Vagina (tissue), 2 donors: ENCODE measurements at places on chromosomes 6 and 20.

GRCh38 chr6:33841070-33841469 is 37.3 kb upstream of the MLN start:
- DNase-seq = no peak

DNA sequence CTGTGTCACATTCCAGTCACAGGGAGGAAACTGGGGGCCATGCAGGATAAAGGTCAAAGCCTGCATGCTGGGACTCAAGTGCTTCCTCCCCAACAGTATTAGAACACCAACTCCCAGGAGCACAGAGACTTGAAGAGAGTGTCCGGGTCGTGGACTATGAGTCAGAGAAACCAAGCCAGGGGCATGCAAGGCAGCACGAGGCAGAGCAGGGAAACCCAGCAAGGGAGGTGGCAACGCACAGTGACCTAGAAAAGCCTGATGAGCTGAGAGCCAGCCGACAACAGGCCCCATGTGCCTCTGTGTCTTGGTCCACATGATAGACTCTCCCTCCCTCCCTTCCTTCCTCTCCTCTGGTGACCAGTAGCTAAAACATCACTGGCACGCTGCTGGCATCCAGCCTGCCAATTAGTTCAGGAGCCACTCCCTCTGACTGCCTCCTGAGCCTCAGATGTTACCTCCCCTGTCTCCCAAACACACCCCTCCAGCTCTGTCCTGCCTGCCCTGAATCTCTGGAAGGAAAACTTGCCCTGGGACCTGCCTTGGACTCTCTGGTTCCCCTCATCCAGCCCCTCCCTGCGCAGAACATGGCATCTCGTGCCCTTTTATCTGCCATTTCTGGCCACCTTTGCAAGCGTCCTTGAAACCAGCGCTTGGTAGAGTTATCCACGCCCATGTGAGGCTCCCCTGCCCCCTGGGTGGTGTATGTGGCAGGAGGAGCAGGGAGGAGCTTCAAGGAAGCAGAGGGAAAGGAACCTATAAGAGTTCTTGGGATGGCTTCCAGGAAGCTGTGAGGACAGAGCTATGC is 16.2 kb upstream of the RNF39 start:
- DNase-seq = no peak

DNA sequence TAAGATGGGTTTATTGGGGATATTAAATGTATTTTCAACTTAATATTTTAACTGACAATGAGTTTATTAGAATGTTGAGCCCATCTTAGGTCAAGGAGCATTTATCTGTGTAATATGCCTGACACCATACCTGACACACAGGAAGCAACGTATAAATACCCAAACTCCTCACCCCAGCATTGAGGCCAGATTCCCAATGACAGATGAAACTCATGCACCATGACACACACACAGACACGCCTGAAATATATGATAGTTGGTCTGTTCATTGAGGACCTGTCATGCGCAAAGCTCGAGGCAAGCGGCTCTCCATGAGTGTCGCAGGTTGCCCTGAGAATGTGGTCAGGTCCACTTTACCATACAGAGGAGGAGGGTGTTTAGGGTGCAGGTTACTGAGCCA is 64.1 kb downstream of the GFOD1 start:
- peak; percentile 71 for DNase-seq

GRCh38 chr20:38498909-38499308 is 26.3 kb downstream of the RALGAPB start:
- DNase-seq = no peak

GRCh38 chr20:57748601-57749130 is 38.9 kb upstream of the PMEPA1 start:
- DNase-seq = no peak

DNA sequence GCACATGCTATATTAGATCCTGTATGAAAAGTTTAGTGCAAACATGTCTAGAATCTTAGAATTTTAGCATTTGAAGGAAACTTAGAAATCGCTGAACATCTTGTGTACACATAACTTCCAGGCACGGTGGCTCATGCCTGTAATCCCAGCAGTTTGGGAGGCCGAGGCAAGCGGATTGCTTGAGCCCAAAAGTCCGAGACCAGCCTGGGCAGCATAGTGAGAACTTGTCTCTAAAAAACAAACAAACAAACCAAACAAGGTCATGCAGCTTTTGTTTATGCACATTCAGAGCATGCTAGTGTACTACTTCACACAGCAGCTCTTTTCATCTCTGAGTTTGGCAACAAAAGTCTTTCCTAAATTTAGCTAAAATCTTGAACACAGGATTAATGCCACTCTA is 32.2 kb downstream of the CLVS2 start:
- DNase-seq = no peak

DNA sequence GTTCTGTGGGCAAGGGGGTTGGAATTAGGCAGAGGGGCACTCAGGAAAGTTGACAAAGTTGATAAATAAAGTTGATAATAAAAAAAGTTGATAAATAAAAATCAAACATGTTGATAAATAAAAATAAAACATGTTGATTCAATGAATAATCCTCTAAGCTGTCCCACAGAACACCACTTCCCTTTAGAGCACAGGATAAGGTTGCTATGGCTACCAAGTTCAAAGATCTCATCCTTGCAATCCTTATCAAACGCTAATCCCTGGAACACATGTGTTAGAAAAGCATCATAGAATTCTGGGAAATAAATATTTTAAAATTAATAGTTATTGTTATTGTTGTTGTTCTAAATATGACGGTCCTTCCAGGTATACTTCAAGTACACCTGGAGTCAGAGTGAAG is 33.9 kb downstream of the MBOAT1 start:
- no peak for DNase-seq

DNA sequence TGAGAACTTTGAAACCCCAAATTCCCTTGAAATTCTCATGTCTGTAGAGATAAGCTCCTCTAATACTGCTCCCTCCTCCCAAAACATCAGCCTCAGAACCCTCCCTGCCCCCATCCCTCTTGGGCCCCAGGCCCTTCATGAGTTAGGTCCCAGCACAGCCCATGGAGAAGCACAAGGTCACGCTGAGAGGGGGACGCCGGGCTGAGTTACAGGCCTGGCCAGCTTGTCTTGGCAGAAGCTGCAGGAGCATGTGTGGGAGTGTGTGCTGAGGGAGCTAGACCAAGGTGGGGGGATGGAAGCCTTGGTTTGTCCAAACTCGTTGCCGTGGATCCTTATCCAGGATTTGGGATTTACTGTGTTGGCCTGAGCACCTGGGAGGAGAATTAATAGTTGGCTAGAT is 8.5 kb upstream of the PTCRA start:
- DNase-seq = no peak

DNA sequence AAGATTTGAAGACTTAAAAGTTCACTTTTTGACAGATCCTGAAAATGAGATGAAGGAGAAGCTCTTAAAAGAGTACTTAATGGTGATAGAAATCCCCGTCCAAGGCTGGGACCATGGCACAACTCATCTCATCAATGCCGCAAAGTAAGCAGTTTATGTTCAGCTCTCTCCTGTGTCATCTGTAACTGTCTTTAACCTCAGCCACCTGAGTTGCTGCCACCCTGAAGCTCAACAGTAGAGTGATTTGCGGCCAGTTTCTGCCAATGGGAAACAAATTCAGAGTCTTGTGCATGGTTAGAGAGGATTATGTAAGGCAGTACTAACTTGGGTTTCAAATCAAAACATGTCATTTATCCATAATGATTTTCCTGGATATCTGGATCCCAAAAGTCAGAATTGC is 10.1 kb downstream of the TNFAIP3 start:
- DNase-seq = no peak

DNA sequence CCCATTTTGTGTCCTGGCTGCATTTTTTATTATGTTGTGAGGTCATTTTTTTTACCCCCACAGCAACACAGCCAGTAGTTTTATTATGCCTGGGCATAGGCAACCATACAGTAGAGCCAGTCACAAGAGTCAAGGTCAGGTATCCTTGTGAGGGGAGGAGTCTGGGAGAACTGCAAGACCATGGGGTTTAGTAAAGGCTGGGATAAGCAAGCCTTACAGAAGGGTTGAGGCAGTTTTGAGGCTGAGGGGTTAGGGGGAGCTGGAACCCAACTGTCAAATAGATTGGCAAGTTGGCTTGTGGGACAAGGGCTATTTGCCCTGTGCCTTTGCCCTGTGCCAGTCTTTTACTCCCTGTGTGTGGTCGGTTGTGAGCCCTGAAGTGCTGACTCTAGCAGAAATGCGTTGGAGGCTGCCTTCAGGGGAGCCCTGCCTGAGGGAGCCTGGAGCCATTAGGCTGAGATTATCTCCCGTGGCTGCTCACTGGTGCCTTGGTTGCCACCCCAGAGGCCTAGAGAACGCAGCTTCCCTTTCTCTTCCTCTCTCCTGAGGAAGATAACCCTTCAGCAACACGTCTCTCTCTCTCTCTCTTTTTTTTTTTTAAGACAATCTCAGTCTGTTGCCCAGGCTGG is 31.1 kb downstream of the RALY start:
- DNase-seq = no peak

- DNase-seq = no peak
These were observed 95.8 kb upstream of the UST start for GRCh38 chr6:148650941-148651505.

- no peak for DNase-seq
These were observed 41.2 kb downstream of the PDSS2 start for GRCh38 chr6:107418118-107418517.

- DNase-seq = no peak
These were observed 181.6 kb downstream of the CDH26 start for GRCh38 chr20:60139663-60140446.

GRCh38 chr6:43009124-43009523 is 4.6 kb downstream of the MEA1 start:
- no peak for DNase-seq
